ENCODE measurements at places on chromosomes 4 and X. TPM values are rescaled to one million over a fixed set of nuclear protein-coding genes. Genes with fewer than 3 reads are reported as not detected.

The VCX3B gene
- total RNA-seq, result 3.8 TPM

The SPOCK3 gene
- 0.07 TPM for total RNA-seq

The TSPAN7 gene
- total RNA-seq, result not detected

The FABP2 gene
- total RNA-seq, result not detected

DNA sequence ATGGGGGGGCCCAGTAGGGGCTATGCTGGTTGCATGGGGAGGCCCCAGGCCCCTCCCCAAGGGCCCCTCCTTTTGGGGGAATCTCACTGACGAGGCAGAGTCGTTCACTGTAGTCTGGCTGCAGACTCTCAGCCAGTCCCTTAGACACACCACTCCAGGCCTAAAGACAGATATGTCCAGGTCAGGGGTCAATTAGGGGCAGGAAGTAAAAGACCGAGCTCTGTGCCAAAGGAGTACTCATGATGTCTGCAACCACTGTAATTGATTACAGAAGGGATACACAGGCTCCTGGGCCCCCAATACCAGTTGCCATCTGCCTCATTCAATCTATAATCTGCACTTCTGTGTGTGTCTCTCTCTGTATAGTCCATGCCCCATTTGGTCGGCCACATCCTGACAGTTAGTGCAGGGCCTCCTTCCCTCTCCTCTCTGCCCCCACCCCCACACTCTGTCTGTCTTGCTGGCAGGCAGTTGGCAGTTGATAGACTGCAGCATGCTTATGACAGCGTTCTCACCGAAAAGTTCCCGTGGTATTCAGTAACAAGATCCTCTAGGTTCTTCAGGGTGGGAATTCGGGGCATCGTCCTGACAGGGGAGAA is 1.3 kb upstream of the CXorf65 start:
- no peak for DNase-seq

DNA sequence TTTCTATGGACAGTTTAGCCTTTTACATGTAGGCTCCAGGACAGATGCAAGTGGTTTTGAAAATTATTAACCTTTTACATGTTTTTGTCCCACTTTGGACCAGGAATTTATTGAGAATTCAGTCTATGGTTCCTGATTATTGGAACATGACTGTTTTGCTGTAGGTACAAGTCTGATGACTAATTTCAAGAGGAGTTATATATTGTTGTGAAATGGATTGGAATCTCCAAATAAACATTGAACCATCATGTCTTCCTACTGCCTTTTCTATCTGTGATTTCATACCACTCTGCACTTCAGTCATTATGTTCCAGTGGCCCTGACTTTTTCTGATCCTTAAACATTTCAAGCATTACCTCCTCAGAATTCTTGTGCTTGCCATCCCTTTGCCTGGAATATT is 35.9 kb downstream of the TBC1D19 start:
- no peak for DNase-seq

DNA sequence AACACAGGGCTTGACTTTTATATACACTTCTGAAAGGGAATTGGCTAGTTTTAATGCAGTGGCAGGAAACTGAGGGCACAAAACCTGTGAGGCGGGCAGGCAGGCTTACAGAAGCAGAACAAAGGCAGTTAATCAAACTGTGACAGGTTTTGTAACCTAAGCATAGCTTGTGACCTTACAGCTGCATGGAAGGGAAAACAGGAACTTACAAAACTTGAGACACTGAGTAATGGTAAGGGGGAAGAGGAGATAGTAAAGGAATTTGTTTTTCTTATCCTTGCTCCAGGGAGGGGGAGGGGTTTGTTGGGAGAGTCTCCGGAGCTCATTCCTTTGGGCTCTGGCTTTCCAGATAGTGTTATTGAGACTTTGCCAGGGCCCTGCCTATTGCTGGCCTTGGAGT is 55.6 kb downstream of the SLITRK4 start:
- peak; percentile 72 for DNase-seq

- DNase-seq, result no peak
Observed at GRCh38 chrX:124348885-124349453, 2.6 kb downstream of the SH2D1A start.

- peak; percentile 30 for DNase-seq
Observed at GRCh38 chrX:43559644-43560043, 96.5 kb upstream of the MAOA start.

GRCh38 chr4:2765832-2766526 is 9.8 kb upstream of the TNIP2 start:
- no peak for DNase-seq

- DNase-seq, result no peak
Observed at GRCh38 chr4:170015285-170015684, 10.9 kb downstream of the MFAP3L start.

DNA sequence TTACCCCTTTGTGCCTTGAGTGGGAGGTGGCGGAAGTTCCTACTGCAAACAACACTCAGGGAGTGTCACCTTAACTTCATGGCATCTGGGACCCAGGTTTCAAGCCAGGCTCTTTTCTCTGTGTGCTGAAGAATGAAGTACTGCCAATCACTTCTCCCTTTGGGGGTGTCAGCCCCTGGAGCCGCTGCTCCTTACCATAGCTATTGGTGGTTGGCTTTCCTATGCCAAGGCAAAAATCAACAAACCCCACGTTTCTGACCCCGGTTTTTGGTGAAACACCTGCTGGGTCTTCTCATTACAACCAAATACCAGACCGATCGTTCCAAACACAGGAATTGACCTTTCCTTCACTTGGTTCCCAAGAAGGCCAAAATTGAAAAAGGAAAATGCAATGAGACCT is 19.7 kb upstream of the SLC2A9 start:
- DNase-seq, result no peak

DNA sequence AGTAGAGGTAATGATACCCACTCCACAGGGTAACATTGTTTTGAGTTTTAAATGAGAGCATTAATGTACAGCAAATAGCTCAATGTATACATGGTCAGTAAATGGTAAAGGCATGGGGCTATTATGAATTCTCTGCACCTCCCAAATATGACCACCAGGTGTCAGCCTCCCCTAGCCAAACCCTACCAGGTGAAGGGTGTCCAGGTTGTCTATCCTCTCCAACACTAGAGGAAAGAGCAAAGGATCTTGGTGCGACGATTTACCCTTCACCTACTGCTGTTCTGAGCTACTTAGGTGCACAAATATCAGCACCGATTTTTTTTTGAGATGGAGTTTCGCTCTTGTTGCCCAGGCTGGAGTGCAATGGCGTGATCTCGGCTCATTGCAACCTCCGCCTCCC is 26.5 kb upstream of the XIAP start:
- DNase-seq, result peak; percentile 52

DNA sequence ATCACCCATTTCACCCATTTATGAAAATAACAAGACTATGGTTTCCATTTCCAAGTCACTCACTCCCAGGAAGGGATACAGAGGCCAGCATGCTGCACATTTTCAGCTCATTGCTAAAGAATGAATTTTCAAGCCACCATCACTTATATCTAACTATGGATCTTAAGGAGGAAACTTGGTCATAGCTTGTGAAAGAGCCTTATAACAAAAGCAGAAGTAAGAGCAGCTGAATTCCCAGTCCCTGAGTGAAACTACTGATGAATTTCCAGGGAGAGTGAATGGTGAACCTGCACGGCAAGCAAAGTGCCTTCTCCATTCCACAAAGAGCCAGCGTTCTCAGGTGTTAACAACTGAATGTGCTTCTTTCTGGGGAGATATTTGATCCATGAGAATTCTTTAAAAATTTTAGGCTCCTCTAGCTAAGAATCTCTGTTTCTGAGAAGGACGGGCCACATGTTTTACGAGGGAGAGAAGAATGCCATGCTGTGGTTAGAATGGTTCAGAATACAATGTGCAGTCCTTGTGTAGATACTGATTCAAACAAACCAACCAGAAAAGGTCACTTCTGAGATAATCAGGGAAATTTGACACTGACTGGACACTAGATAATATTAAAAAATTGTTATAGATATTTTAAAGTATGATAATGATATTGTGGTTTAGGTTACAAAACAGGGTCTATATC is 24.0 kb downstream of the BTC start:
- no peak for DNase-seq

Measured in HT1080 (cell line).